GM13977 (cell line): ENCODE measurements at places on chromosomes 2 and 18.
A peak's percentile ranks its signal among the peaks of the same experiment; 100 is the strongest.

DNA sequence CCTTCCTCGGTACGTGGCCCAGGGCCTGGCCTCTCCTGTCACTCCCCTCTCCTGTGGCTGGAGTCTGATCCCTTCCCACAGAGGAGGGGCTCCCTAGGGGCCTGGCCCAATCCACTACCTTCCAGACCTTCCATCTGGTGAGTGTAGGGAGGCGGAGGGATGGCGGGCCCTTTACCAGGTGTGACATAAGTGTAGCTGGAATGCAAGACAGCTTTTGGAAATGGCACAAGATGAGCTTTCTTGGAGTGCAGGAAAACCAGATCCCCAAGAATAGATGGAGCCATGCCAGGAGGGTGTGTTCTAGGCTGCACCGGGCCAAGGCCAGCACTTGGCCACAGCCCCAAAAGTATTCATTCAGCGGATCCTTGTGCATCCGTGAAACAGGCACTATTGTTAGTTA lies 30.1 kb downstream of the IGFBP5 start:
- DNase-seq: no peak

- DNase-seq: no peak
Observed at GRCh38 chr2:170369894-170370293, 191.9 kb downstream of the MYO3B start.

GRCh38 chr2:29226808-29227207 lies 111.6 kb downstream of the CLIP4 start:
- DNase-seq: no peak

- DNase-seq: no peak
Observed at GRCh38 chr2:226738821-226739544, 60.6 kb downstream of the IRS1 start.

DNA sequence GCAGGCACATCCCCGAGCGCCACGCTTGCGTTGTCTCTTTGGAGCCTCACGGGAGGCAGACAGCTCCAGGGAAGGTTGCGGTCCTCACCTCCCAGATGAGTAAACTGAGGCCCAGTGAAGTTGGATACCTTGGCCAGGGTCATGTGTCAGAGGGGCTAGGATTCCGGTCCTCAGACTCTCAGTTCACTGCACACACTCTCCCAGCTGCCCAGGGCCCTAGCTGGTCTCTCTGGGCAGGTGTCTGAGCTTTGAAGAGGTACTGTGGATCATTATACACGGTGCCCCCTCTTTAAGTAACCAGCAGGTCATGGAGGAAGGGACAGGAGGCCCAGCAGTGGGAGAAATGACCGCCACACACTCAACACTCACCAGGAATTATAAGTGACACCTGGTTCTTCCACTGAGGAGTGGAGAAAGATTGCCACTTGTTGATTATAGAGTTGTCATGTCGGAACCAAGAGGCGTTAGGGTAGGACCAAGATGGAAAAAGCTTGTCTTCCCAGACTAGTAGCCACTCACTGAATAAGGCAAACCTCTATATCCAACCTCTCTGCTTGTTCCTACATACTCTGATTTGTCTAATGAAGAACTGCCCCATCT lies 588 bp downstream of the TMEM214 start:
- no peak for DNase-seq

DNA sequence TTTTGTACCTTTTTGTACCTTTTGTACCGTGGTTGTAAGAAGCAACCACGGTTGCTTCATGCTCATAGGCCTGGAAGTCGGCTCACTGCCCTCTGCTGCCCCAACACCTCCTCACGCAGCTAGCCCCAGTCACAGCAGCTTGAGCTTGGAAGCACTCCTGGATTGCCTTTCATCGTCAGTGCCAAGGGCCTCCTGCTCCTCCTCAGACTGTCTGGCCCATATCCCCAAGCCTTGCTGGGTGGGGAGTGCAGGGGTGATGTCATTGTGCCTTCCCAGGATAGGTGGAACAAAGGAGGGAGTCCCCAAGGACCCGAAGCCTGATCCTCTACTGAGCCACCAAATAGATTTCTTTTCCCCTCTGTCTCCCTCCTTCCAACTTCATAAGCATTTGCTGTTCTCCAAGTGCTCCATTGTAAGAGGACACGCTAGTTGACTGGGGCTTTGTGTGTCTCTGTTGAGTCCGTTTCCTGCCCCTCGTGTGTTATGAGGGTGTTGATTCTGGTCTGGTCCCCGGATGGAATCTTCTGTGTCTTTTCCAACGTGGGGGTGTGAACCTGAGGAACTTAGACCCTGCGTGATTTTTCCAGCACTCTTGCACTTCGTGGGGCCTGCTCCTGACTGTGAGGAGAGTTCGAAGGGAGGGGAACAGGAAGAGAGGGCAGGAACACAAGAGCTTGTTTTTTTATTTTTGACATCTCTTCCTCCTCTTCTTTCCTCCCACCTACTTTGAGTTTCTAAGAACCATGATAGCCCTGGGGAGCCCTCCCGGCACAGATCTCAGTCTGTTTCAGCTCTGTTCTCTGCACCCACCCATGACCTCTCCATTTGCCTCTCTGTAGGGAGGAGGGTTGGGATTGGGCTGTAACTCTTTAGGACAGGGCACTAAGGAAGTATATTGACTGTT lies 127.2 kb upstream of the EML6 start:
- no peak for DNase-seq

GRCh38 chr2:18845854-18846445 lies 256.6 kb upstream of the NT5C1B start:
- DNase-seq: no peak

GRCh38 chr18:36214811-36215210 lies 27.5 kb downstream of the MOCOS start:
- no peak for DNase-seq

GRCh38 chr2:83368916-83369315 lies 1090.2 kb downstream of the SUCLG1 start:
- DNase-seq: no peak

DNA sequence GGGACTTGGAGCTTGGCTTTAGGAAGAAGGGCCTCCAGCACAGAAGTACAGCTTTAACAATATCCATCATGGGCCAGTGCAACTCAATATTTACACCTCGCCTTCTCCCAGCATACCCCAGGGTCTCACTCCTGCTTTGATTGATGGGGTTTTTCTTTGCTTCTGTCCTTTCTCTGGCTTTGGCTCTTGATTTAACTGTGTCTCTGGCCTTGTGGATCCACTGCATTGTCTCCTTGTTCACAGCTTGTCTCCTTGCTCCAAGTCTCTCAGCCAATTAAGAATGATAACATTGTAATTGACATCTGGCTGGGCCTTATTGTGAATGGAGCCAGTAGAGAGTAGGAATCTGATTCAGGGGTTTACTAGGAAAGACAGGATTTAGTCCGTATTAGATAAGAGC lies 1019.5 kb downstream of the TMEM182 start:
- no peak for DNase-seq

- DNase-seq: peak; percentile 62
Observed at GRCh38 chr18:33578518-33579348, 714 bp downstream of the ASXL3 start.

DNA sequence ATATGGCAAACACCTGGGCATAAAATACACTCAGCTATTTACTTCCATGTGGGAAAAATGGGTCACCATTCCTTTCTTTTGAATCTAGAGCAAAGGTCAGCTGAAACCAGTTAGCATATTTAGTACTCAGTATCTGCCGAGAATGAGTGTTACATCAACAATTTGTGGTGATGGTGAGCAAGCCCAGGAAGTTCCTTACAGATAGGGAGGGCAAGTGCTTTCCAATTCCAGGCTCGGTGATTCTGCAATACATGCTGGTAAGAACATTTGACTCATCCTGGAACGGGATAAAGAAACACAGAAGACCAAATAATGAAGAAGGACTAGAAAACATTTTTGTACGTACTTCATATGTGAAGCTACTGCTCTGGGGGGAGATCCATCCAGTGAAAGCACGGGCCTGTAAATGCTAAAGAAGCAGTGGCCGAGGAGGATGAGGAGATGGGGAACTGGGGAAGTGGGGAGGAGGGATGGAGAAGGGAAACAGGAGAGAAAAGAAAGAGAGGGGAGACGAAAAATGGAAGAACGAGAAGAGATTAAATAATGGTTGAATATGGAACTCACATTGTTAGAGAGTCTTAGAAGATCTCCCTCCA lies 251.9 kb downstream of the TTC32 start:
- no peak for DNase-seq

GRCh38 chr2:143885461-143885860 lies 634.5 kb downstream of the ZEB2 start:
- DNase-seq: no peak

- DNase-seq: no peak
Observed at GRCh38 chr2:28545590-28546200, 49.8 kb downstream of the PLB1 start.

GRCh38 chr2:131045286-131046027 lies 47.8 kb downstream of the FAM168B start:
- peak; percentile 36 for DNase-seq

GRCh38 chr2:189555232-189555631 lies 25.4 kb downstream of the SLC40A1 start:
- no peak for DNase-seq

- DNase-seq: no peak
Observed at GRCh38 chr2:159497847-159498246, 118.5 kb downstream of the BAZ2B start.

DNA sequence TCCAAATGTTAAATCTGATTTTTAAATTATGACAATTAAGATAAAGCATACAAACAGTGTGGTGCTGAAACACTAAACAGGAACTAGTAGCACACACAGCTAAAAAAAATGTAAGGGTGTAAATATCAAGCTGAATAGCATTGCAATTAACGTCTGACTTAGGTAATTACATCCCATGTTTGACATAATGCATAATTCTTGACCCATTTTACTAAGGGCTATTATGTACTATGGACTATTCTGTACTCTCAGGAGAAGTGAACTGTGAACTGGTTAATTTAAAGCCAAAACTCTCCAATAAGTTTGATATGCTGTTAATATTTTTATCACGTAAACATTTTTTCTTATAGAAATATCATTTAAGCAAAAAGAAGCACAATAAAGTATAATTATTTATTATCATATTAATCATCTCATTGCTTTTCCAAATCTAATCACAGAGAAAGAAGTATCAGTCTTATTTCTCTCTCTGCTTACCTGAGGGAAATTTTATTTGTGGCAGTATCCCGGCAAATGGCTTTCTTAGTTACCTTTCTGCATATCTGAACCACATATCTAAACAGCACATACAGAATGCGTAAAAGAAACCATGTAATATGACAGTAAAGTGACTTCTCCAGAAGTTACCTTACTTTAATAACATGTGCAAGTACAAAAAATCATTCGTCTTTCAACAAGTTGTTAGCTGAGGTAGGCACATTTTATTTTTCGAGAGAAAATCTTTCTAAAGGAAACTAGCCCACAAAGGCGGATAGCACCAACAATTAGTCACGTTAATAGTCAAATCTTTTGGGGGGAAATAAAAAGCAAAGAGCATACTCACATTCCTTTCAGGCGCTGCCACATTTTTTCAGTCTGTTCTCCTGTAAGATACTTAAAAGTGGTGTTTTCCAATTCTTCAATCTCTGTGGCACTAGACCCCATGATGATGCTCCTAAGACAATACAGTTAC lies 94.9 kb upstream of the PDE1A start:
- DNase-seq: no peak

GRCh38 chr2:165833156-165833555 lies 39.1 kb upstream of the GALNT3 start:
- no peak for DNase-seq

- no peak for DNase-seq
Observed at GRCh38 chr2:148110184-148110583, 89.3 kb downstream of the MBD5 start.

DNA sequence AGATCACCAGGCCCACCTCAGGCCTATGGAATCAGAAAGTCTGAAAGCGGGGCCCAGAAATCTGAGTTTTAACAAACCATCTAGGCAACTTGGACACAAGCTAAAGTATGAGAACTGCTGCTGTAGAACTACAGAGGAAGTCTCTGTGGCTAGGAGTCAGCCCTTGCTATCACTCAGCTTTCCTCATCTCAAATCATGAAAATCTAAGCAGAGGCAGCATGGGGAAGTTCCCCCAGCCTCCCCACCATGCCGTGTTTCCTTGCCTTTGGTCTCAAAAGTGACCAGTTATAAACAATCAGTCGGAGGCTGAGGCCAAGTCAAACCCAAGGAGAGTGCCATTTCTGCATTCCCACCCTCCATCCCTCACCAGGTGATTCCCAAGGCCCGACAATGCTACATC lies 404.7 kb downstream of the BCL11A start:
- DNase-seq: peak; percentile 25

- DNase-seq: no peak
Observed at GRCh38 chr2:239596792-239597191, 196.0 kb upstream of the HDAC4 start.

- no peak for DNase-seq
Observed at GRCh38 chr2:3076848-3077642, 300.6 kb downstream of the EIPR1 start.

- no peak for DNase-seq
Observed at GRCh38 chr2:236867441-236868260, 218.0 kb upstream of the COPS8 start.

GRCh38 chr2:31322371-31322770 lies 88.4 kb downstream of the EHD3 start:
- no peak for DNase-seq

- DNase-seq: no peak
Observed at GRCh38 chr2:38466876-38467767, 90.0 kb upstream of the ATL2 start.

GRCh38 chr2:26709323-26710110 lies 17.0 kb downstream of the KCNK3 start:
- no peak for DNase-seq

DNA sequence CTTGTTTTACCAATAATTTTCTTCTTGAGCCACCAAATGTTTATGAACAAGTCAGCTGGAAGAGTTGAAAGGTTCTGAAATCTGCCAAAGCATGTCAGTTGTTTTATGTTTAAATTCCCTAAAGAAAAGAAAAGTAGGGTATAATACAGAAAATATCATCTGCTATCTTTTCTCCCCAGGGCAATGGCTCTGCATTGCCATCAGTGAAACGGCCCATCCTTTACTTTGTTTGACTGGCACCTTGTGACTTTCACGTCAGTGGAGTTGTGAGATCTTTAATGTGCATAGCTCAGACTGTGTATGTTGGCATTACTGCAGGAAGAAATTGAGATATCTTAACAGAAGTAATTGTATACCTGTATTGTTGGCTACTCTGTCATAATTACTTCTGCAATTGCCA lies 239.9 kb downstream of the THSD7B start:
- DNase-seq: no peak

GRCh38 chr2:219851169-219851568 lies 223.7 kb downstream of the SLC4A3 start:
- DNase-seq: no peak

- no peak for DNase-seq
Observed at GRCh38 chr2:67571785-67572718, 174.9 kb downstream of the ETAA1 start.

GRCh38 chr2:120446236-120447126 lies 100.5 kb downstream of the INHBB start:
- no peak for DNase-seq

- no peak for DNase-seq
Observed at GRCh38 chr2:7601990-7602389, 684.8 kb downstream of the RNF144A start.

- no peak for DNase-seq
Observed at GRCh38 chr2:120323214-120323613, 22.7 kb upstream of the INHBB start.

- DNase-seq: no peak
Observed at GRCh38 chr2:181798022-181798421, 93.5 kb upstream of the ITPRID2 start.

GRCh38 chr2:120488531-120488930 lies 142.6 kb downstream of the INHBB start:
- no peak for DNase-seq
